ENCODE measurements at places on chromosomes 1 and 21. TPM values are rescaled to one million over a fixed set of nuclear protein-coding genes. Genes with fewer than 3 reads are reported as not detected.

The TRAF3IP3 gene
- total RNA-seq, result not detected

The NLRP3 gene
- not detected for total RNA-seq

The SLC2A5 gene
- 0.17 TPM for total RNA-seq

The MIXL1 gene
- not detected for total RNA-seq

The PAQR6 gene
- 3.8 TPM for total RNA-seq

The CYP4A11 gene
- total RNA-seq, result not detected

The ZBED6 gene
- total RNA-seq, result 7.1 TPM

The ANGPTL1 gene
- total RNA-seq, result not detected

The TOMM40L gene
- total RNA-seq, result 10.4 TPM

The STPG1 gene
- total RNA-seq, result 6.7 TPM

The RNPEP gene
- 88.4 TPM for total RNA-seq

The CD1B gene
- not detected for total RNA-seq

The CD5L gene
- total RNA-seq, result not detected

The L1TD1 gene
- total RNA-seq, result not detected

The FMO2 gene
- not detected for total RNA-seq

The FCRL4 gene
- not detected for total RNA-seq

The LRIF1 gene
- 20.2 TPM for total RNA-seq

The HRNR gene
- total RNA-seq, result not detected

The PEAR1 gene
- total RNA-seq, result 7.8 TPM

The CLDN14 gene
- 0.46 TPM for total RNA-seq

The OR2T6 gene
- not detected for total RNA-seq

The C1orf53 gene
- total RNA-seq, result 7.7 TPM

The SLFNL1 gene
- not detected for total RNA-seq

The OR2T35 gene
- total RNA-seq, result not detected

The NUDT4B gene
- 0.43 TPM for total RNA-seq

Measured in A549 treated with DMSO at 1 μM for 4 hours (cell line).